AG04449 (cell line): ENCODE measurements at places on chromosomes 6 and 20.

DNA sequence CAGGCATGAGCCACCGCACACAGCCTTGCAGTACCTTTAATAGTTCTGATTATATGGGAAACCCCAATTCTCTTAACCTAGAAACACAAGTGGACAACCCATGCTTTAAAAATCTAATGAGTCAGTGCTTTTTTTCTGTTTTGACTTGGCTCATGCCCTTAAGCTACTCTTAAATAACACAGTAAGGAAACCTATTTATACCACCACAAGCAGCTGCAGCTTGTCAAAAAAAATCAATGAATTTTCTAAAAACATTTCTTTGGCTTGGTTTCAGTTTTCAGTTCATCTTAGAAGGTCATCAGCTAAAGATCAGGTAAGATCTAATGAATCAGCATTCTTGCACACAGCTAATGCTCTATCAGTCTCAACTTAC, 124.1 kb upstream of the DST start:
- DNase-seq = peak; percentile 42

- DNase-seq = peak; percentile 78
These were observed 45.1 kb downstream of the OGFRL1 start for GRCh38 chr6:71333697-71334096.

DNA sequence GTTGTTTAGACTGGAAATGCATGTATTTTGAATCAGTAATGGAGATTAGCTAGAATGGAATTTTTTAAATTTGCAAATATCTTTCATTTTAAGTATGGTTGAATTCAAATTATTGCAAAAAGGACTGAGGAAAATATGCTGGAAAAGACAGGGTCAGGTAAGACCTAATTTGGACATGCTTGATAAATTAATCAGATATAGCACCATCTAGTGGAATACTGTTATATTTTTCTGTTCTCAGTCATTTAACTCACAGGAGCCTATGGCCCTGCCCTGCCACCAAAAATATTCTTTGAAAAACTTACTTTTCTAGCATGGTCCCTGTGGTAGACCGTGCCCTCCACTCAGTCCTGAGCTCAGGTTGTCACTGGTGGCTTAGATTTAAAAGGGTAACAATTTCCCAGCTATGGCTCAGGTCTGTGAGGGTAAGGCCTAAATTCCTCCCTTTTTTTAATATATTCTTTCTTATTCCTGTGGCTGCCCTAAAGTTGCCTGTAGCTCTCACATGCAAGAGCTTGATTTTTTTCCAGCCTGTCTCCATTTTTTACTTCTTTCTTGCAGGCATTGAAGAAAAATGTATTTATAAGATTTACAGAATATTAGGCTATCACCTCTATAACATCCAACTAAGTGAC, 25.3 kb upstream of the KIAA1586 start:
- peak; percentile 3 for DNase-seq

DNA sequence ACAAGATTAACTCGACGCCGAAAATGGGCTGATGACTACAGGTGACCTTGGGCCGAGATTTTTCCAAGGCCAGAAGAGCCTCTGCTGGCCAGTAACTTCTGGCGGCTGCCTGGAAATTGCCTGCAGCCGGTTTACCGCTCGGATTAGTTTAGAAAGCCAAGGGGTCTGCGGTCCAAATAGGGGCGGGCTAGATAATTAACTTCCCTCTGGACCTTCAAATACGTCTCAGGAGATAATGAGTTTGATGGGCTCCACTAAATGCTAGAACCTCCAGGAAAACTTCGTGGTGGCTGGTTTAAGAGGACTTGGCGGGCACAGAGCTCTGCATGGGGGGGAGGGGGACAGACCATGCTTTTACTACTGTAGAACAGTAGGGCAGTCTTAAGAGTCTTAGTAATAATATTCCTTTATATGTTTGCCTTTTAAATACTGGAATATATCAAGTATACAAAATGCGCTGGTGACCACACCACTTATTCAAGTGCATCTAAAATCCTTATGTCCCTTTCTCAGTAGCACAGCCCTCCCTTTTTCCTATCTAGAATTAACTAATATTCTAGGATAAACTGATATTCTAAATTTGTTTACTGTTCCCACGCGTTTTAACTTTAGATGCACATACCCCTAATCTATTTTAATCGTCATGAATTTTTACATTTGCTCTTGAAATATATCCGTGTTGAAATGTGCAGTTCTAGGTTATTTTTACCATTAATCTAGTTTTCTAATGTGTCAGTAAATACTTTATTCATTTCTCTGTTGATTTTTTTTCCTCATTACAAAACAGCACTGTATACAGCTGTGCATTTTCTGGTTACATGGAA, 107.5 kb upstream of the PRSS16 start:
- no peak for DNase-seq

DNA sequence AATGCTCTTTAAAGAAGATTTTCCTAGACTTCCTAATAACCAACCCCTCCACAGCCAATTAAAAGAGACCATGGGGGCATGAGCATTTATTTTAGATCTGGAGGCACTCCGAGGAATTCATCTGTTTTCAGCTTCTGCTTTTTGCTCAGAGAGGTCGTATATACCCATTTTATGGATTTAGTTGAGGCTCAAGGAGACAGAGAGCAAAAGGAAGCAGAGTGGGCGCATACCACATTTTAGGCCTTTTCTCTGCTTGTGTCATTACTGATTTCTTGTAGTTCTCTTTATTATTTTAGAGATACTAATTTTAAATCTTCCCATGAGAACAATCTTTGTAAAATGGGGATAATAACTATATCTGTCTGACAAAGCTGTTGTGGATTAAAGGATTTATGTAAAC, 129.6 kb upstream of the IFNGR1 start:
- no peak for DNase-seq

GRCh38 chr20:19644085-19644484, 114.0 kb upstream of the RIN2 start:
- no peak for DNase-seq

- DNase-seq = no peak
These were observed 43.1 kb upstream of the FOXP4 start for GRCh38 chr6:41502917-41503671.

DNA sequence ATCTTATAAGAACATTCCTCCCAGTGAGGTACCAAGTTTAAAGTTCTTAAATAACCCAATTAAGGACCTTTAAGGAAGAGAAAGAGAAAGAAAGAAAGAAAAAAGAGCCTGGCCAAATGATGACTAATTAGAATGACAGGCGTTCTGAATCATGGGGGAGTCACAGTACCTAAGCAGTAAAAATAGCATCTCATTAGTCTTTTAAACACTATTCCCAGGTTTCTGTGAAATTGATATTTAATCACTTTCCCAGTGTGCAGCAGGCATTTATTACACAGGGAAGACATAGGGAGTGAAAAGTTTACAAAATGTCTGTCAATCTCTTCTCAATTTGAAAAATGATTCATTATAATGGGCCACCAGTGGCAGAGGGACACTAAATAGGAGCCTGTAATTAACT, 251.4 kb upstream of the MANEA start:
- no peak for DNase-seq

- DNase-seq = peak; percentile 72
These were observed 2.6 kb downstream of the MGME1 start for GRCh38 chr20:17971300-17972013.

GRCh38 chr6:16512544-16513290, 248.5 kb downstream of the ATXN1 start:
- no peak for DNase-seq

DNA sequence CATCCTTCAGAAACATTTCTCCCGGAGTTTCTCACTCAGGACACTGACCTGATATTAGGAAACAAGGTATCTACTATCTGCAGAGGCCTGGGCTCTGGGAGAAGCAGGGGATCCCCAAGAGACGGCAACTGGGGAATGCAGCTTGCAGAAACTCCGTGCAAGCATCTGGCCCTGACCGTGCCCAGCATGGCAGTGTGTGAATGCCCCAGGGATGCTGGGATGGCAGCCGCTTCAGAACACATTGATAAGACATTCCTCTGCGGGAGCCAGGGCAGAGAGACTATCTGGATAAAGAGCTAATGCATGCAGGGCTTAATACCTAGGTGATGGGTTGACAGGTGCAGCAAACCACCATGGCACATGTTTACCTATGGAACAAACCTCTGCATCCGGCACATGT, 55.4 kb downstream of the NFATC2 start:
- DNase-seq = no peak

DNA sequence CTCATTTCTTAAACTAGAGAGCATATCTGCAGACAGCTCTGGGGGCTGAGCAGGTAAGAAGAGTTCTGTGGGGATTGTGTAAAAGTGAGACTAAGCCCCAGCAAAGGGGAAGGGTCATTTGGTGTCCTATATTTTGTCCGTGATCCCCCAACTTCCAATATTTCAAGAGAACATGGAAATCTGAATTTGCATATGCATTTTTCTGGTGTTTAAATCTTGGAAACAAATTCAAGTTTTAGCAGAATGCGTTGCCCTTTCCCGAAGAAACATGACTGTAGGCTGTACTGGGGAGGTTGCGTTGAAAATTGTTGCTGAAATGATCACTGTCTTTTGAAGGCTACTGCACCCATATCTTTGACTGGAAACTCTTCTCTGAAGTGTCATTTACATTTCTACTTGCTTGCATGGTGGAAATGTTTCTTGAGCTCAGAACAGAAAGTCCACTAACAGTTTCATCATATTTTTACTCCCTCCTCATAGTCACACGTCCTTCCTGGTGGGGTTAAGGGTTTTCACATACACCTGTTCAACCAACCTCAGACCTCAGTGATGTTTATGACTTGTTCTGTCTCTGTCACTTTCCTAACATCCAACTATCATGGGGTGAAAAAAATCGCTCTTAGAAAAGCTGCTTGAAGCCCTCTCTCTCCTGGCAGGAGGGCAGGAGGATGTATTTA, 140.3 kb downstream of the BCAS1 start:
- DNase-seq = no peak

DNA sequence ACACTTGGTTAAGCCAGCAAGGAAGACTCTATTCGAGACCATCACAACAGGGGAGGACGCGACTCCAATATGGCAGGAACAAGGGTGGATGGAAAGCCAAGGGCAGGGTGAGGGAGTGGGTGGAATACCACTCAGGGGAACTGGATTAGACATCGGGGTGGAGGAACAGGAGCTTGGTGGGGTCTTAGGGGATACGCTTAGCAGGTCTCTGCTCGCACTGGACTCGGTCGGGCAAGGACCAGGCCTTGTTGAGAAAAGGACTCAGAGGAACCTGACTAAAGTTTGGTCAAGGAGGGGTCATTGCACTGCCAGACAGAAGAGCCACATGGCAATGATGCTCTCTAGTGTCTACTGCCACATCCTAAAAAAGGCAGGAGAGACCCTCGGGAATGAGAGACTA, 10.5 kb downstream of the DUSP22 start:
- no peak for DNase-seq

DNA sequence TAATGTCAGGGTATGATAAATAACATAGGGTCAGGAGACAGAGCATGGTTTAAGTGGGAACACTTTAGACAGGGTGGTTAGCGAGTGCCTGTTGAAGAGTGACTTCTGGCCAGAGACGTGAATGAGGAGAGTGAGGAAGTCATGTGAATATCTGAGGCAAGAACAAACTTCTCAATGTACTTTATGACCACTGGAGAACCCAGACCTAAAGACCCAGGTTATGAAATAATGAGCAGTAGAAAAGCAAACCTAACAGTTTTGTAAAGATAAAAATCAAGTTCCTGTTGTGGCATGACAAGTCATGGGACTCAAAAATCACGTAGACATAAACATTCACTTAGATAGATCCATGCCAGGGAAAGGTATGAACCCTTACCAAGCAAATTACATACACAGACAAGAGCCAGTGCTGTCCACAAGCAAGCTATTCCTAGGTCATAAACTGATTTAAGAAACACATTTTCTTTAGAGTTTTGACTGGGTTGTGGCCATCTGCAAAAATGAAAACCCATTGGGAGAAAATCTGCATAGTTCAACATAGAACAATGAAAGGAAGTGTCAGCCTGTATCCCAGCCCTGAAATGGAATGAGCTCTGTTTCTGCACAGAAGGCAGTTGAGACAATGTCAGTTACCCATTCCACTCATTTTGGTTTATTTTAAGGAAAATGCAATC, 2.2 kb upstream of the MYCT1 start:
- no peak for DNase-seq

GRCh38 chr6:3569816-3570215, 113.0 kb upstream of the SLC22A23 start:
- DNase-seq = no peak

DNA sequence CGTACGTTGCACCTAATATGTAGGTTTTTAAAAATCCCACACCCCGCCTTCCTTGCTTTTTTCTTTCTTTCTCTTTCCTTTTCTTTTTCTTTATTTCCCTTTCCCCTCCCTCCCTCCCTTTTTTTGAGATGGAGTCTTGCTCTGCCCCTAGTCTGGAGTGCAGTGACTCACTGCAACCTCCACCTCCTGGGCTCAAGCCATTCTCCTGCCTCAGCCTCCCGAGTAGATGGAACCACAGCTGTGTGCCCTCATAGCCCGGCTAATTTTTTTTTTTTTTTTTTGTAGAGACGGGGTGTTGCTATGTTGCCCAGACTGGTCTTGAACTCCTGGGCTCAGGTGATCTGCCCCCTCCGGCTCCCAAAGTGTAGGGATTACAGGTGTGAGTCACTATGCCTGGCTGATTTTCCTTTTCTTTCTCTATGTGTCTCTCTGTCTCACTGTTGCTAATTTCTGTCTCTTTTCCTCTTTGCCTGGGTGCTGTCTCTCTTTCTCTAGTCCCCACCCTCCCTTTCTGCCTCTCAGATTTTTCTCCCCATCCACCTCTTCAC, 61.2 kb downstream of the SRC start:
- DNase-seq = no peak

DNA sequence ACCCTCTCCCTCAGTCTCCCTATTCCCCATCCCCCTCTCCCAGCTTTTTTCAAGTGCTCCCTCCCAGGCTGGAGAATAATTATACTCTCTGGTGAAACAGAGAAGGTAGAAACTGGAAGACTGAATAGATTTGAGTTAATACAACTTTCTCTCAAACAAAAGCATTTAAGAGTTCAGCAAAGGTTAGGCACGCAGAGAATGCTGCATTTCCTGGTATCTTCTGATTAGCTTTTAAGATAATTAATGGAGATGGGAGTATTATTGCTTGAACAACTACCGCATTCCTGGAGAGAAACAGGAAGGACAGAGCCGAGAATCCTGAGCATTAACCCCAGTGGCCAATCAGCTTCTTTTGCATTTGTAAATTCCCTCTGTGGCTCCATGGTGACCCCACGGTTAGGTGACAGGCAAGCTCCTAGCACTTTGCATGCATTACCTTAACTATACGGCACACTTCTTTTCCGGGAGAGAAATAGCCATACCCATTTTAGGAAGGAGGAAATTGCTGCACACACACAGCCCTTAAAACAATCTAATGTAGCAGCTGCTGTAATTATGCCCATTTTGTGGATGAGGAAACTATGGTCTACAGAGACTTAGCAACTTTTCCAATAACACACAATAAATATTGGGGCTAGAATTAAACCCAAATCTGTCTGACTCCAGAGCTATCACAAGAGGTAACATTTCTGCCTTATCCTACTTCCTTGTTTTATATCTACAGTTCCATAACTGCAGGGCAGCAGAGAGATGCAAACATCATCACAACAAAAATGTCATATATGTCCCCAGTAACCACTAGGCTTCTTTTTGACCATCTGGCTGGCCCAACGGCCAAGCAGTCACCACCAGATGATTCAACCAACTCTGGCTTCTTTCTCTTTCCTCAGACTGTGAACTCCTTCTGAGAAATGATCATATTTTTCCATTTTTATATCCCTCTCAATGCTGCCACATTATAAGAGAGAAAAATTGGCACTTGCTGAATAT, 169.9 kb downstream of the CD24 start:
- no peak for DNase-seq

- no peak for DNase-seq
These were observed 290.9 kb downstream of the CDC5L start for GRCh38 chr6:44678252-44678935.

- peak; percentile 4 for DNase-seq
These were observed 71.0 kb upstream of the FAM83B start for GRCh38 chr6:54775576-54775975.

GRCh38 chr6:35027807-35028206, 113.3 kb downstream of the TCP11 start:
- DNase-seq = no peak
